ENCODE measurements at places on chromosomes 12 and 14.

DNA sequence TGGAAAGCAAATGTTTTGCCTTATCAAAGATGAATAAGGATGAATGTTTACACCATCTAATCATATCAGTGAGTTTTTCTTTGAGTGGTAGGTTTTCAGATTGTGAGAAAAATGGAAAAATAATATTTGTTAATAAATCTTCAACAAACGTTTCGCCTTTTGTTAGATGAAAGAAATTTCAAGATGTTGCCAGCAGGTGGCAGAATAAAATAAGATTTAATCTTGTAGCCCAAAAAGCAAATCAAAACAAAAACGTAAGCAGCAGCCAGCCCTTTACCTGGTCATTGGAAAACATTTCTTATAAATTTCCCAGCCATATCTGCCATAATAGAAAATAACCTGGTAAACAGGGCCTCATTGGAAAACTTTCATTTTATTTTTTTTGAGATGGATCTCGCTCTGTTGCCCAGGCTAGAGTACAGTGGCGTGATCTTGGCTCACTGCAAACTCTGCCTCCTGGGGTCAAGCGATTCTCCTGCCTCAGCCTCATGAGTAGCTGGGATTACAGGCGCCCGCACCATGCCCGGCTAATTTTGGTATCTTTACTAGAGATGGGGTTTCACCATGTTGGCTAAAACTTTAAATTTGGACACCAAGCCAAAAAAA is 15.4 kb upstream of the TMEM120B start:
- DNase-seq, result peak; percentile 55

- DNase-seq, result no peak
These were observed 234.6 kb upstream of the FLRT2 start for GRCh38 chr14:85295318-85295717.

DNA sequence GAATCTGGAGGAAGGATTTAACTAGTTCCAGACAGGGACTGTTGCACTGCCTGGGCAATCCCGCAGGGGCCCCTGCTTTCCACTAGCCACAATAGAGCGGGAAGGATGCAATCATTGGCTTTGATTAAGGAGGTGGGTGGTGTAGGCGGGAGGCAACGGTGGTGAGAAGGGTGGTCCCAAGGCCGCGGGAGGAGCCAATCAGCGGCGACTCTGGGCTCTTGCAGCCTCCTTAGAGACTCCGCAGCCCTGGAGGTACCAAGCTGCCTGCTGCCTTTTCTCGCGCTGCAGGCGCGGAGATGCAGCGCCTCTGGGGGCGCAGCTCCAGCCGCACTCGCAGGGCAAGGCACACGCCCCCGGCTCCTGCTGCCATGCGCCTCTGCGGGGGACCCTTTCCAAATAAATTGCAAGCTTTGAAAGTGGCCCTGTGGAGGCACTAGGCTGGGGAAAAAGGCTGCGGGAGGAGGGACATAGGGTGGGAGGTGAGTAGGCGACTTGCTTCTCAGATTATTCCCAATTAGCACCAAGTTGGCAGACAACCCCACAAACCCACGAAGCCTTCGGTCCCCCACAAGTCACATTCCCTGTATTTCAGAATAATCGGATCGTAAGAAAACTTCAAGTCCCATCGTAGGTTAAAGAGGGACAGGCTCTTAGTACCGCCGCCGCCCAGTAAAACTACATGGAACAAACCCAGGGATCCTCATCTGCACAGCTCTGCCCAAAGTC is 858 bp upstream of the KCNA1 start:
- DNase-seq, result no peak

- DNase-seq, result no peak
These were observed 52.4 kb upstream of the EIF5 start for GRCh38 chr14:103281496-103282231.

DNA sequence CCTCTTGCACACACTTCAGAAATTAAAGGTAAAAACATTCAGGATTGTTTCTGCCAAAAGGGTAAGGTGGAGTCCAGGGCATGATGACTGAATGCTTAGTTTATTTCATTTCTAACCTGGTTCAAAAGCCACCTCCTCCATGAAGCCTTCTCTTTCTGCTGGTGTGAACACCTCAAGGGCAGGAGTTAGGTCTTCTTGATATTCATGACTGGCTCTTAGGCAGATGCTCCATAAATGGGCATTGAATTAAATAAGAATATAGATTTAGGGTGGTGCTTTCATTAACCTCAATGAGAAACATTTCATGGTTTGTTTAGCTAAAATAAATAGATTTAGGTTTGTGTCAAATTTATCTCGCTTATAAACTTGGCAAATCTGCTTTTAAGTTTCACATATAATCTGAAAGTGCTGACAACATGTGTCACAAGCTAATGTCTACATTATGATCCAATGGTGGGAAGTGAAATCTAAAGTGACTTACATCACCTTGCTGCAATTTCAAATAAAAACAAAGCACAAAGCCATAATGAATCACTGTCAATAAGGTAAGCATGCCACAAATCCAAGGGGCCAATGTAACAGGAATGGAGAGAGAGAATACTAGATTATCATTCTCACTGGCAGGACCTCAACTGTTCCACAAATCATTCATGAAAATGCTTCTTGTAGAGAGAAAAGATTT is 72.7 kb upstream of the GRIP1 start:
- DNase-seq, result no peak

- DNase-seq, result no peak
These were observed 242.9 kb upstream of the SEL1L start for GRCh38 chr14:81776531-81776930.

DNA sequence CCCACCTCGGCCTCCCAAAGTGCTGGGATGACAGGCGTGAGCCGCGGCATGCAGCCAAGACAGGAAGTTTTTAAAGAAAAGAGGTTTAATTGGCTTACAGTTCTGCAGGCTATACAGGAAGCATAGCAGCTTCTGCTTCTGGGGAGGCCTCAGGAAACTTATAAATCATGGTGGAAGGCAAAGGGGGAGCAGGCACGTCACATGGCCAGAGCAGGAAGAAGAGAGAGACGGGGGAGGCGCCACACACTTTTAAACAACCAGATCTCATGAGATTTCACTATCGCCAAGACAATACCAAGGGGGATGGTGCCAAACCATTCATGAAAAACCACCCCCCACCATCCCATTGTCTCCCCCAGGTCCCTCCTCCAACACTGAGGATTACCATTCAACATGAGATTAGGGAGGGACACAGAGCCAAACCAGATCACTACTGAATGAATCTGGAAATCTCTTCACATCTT is 14.1 kb downstream of the CCDC63 start:
- DNase-seq, result no peak

- no peak for DNase-seq
These were observed 1251.2 kb downstream of the AACS start for GRCh38 chr12:126316411-126316810.

DNA sequence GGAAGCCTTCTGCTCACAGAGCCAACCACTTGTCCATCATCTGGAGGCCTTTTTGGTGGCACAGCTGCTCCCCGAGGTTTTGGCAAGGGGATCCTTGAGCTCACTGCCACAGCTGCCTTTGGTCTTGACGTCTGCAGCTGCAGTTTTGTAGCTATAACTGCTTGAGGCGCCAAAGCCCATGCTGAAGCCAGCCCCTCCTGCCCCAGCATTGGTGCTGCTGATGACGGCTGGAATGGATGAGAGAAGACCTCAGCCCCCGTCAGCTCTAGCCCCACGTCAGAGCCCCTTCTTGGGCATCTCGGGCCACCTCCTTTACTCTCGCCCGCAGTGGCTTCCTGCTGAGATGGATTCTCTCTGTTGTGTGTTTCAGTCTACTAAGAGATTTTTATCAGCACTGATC is 12.3 kb upstream of the KRT74 start:
- DNase-seq, result peak; percentile 35

- no peak for DNase-seq
These were observed 5.7 kb upstream of the CHGA start for GRCh38 chr14:92917041-92917940.

DNA sequence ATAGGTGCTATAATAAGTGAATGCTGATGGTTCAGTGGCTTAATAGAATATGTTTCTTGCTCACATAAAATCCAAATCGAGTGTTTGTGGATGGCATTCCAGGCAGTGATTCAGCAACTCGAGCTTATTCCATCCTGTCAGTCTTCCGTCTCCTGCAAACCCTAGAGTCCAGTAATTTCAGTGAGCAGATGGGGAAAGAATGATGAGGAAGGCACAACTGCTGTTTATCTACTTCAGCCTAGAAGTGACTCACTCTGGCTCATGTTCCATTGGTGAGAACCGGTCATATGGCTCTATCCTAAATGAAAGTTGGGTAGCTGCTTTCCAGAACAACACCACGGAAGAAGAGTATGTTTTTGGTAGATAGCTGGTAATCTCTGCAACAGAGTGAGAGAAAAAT is 421.8 kb upstream of the PDE3A start:
- no peak for DNase-seq

DNA sequence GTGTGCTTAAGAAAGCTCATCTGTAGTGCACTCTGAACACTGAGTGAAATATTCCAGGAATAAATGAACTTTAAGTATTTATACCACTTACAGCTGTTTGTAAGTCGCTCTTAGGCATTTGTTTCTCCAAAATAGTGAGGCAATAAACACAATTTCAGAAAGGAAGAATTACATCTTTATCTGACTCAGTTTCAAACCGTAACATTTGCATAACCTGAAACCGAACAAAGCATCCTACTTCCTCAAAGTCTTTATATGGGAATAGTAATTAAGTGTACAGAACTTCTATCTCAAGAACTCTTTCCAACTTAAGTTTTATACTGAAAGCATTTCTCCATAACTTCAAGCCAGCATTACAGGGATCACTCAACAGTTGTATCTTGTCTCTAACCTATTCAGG is 58.4 kb downstream of the SOX5 start:
- DNase-seq, result no peak

DNA sequence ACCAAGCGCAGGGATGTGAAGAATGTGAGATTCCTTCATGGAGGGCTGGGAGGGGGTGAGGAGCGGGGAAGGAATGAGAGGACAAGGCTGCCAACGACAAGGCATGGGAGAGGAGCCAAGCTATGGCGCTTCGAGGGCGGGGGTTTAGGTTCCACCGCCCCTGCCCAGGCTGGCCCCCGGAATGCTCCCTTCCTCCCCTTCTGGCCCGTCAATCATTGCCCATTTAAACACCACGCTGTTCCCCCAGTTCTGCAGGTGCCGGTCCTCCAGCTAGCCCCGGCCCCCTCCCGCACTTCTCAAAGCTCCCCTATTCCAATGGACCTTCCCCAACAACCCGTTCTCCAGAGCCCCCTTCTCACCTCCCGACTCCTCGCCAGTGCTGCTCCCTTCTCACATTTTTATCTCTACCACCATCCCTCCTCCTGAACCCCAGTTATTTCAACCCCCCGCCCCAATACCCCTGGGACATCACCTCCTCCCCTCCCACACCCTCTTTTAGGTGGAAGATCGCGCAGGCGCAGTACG is 428 bp downstream of the RNF41 start:
- no peak for DNase-seq

DNA sequence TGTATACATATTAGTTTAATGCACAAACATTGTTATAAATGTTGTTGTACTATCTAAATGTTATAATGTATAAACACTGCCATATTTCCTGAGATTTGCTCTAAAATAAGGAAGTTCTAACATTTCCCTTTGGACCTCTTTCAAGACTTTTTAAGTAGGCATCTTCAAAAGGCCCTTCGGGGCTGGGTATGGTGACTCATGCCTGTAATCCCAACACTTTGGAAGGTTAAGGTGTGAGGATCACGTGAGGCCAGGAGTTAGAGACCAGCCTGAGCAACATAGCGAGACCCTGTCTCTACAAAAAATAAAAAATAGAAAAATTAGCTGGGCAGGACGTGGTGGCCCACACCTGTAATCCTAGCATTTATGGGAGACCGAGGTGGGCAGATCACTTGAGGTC is 35.5 kb downstream of the FBLN5 start:
- DNase-seq, result no peak

- no peak for DNase-seq
These were observed 188.4 kb downstream of the MSRB3 start for GRCh38 chr12:65466911-65467310.

- DNase-seq, result no peak
These were observed 21.8 kb downstream of the WDHD1 start for GRCh38 chr14:55005071-55005470.

- no peak for DNase-seq
These were observed 93.6 kb downstream of the TTC7B start for GRCh38 chr14:90722590-90722989.

Data from activated CD4-positive, alpha-beta T cell treated with anti-CD3 and anti-CD28 coated beads for 4 hours (primary cell).